ENCODE measurements at places on chromosomes 16 and 17. TPM values are rescaled to one million over a fixed set of nuclear protein-coding genes. Genes with fewer than 3 reads are reported as not detected.

DNA sequence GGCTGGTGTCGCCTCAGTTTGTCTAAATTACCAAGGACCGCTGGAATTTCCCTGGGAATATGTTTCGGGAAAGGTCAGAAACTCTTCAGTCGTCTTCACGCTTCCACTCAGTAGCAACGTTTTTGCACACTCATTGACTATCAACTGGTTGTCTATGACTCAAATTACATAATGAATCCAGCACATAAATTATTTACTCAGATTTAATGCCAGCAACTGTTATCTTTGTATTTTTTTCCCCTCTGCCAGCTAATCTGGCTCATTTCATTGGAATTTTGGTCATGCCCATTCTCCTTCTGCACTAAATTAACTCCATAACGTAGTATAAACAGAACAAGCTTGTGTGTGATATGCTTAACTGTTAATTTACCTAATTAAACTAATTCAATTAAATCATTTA is 372.7 kb upstream of the ZFHX3 start:
- H3K36me3 ChIP-seq, result no peaks in the 10 kb centered on the region
- no peaks in the 10 kb centered on the region for H3K4me1 ChIP-seq
- no peak overlapping the region for H3K27ac ChIP-seq
- no peaks in the 10 kb centered on the region for H3K27me3 ChIP-seq
- no peak overlapping the region for H3K4me3 ChIP-seq

- no peak overlapping the region for H3K4me3 ChIP-seq
- H3K27ac ChIP-seq, result no peak overlapping the region
- peaks cover 4% of the 10 kb centered on the region for H3K4me1 ChIP-seq
- no peak for DNase-seq
Measured at GRCh38 chr17:511001-511698, 158.5 kb upstream of the RPH3AL start.

- peaks cover 23% of the 10 kb centered on the region for H3K36me3 ChIP-seq
- no peaks in the 10 kb centered on the region for H3K27me3 ChIP-seq
- no peak overlapping the region for H3K4me3 ChIP-seq
- H3K27ac ChIP-seq, result no peak overlapping the region
Measured at GRCh38 chr17:17062356-17062755, 20.1 kb downstream of the MPRIP start.

TMEM100 gene
- 1.0 TPM for total RNA-seq

HNF1B gene
- total RNA-seq, result not detected

DNA sequence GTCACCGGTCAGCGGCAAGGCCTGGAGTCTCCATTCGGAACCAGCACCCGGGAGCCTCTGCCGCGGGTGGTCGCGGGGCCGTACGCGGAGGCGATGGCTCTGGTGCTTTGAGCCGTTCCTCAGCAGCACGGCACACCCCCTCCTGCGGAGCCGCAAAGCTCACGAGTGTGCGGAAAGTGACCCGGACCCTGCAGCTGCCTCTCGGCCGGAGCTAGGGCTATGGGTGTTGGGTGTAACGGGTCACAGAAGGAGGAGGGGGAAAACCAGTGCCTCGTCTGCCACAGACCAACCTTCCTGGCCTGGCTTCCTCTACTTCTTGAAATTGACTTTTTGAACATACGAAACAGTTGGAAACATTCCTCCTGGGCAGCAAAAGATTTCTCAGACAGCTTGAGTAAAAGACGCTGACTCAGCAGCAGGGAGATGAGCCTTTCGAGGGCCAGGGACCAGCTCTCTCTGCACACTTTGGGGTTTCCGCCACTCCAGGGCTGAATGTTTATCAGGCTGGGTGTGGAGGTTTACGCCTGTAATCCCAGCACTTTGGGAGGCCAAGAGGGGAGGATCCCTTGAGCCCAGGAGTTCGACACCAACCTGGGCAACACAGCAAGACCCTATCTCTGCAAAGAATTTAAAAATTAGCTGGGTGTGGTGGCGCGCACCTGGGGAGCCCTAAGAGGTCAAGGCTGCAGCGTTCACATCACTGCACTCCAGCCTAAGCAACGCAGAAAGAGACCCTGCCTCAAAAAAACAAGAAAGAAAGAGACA is 26.4 kb upstream of the PITPNA start:
- DNase-seq, result no peak
- H3K27me3 ChIP-seq, result no peaks in the 10 kb centered on the region
- no peak overlapping the region for H3K27ac ChIP-seq
- H3K36me3 ChIP-seq, result no peaks in the 10 kb centered on the region

DNA sequence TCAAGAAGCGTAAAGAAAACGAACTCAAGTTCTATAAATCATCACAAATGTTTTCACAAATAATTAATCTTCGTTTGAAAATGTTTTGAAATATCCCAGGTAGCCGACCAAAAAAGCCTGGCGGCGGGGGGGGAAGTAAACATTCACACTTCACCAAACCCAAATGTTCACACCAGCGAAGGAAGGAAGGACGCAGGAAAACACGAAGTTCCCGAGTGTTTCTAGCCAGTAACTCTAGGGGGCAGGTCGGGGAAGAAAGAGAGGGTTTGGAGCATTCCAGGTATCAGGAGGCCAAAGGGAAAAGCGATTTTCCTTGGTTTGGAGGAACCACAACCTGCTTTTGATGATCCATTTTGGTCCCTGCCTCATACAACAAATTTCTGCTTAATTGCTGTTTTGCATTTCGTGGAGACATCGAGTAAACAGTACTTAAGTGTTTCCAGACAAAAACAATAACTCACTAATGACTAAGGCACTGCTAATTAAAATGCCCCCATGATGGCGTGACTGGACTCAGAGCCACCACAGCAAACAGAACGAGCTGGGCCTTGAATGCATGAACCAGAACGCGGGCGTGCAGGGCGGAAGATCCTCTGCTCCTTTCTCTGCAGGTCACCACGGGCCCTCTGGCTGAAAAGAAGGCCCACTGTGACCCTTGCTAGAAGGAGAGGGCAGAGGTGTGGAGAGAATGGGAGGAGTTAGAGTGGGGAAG is 16.6 kb downstream of the ZFHX3 start:
- H3K4me3 ChIP-seq, result no peak overlapping the region
- no peak overlapping the region for H3K27ac ChIP-seq
- no peaks in the 10 kb centered on the region for H3K36me3 ChIP-seq
- no peak for DNase-seq
- peaks cover 46% of the 10 kb centered on the region for H3K4me1 ChIP-seq
- no peaks in the 10 kb centered on the region for H3K27me3 ChIP-seq

DNA sequence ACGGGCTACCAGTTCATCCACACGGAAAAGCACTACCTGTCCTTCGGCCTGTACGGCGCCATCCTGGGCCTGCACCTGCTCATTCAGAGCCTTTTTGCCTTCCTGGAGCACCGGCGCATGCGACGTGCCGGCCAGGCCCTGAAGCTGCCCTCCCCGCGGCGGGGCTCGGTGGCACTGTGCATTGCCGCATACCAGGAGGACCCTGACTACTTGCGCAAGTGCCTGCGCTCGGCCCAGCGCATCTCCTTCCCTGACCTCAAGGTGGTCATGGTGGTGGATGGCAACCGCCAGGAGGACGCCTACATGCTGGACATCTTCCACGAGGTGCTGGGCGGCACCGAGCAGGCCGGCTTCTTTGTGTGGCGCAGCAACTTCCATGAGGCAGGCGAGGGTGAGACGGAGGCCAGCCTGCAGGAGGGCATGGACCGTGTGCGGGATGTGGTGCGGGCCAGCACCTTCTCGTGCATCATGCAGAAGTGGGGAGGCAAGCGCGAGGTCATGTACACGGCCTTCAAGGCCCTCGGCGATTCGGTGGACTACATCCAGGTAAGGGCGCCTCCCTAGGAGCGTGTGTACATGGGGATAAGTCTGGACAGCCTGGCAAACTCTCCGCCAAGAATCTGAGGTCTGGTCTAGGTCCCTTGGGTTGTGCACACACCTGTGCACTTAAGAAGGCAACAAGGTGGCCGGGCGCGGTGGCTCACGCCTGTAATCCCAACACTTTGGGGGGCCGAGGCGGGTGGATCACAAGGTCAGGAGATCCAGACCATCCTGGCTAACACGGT is 4.2 kb downstream of the HAS3 start:
- H3K27ac ChIP-seq, result no peak overlapping the region
- no peak overlapping the region for H3K4me3 ChIP-seq
- H3K36me3 ChIP-seq, result no peaks in the 10 kb centered on the region
- no peak for DNase-seq

GUCY2D gene
- total RNA-seq, result not detected

GRCh38 chr16:58511933-58512815 is 3.1 kb upstream of the SETD6 start:
- peaks cover 24% of the 10 kb centered on the region for H3K36me3 ChIP-seq
- H3K27me3 ChIP-seq, result no peaks in the 10 kb centered on the region

GRCh38 chr16:54143934-54144571 is 142.5 kb downstream of the IRX3 start:
- no peaks in the 10 kb centered on the region for H3K36me3 ChIP-seq
- no peak overlapping the region for H3K27ac ChIP-seq
- peaks cover 4% of the 10 kb centered on the region for H3K27me3 ChIP-seq
- no peak for DNase-seq
- H3K4me1 ChIP-seq, result no peaks in the 10 kb centered on the region
- H3K4me3 ChIP-seq, result no peak overlapping the region

TAC4 gene
- not detected for total RNA-seq

- H3K27me3 ChIP-seq, result no peaks in the 10 kb centered on the region
- H3K4me1 ChIP-seq, result no peaks in the 10 kb centered on the region
- H3K36me3 ChIP-seq, result no peaks in the 10 kb centered on the region
- H3K4me3 ChIP-seq, result peak overlapping the region; percentile 83
- H3K27ac ChIP-seq, result peak overlapping the region; percentile 66
Measured at GRCh38 chr17:63550817-63551639, 751 bp downstream of the DCAF7 start.

Data from SJCRH30 (cell line).